T-helper 2 cell (primary cell): ENCODE measurements at places on chromosomes 11 and 22.

DNA sequence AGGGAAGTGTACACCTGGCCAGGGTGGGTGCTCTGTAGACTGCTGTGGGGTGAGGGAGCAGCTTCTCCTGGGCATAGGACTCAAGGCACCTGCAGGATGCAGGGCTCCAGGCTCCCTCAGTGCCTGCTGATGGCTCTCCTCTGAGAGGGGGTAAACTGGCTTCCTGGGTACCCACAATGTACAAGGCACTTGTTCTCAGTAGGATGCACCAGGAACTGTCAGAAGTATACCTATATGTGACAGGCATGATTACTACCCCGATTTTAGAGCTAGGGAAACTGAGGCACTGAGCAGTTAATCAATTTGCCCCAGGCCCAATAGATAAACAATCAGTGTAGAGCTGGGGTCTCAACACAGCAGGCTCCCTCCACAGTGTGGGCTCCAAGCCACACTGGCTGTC lies 31.4 kb upstream of the GNAZ start:
- DNase-seq: no peak

DNA sequence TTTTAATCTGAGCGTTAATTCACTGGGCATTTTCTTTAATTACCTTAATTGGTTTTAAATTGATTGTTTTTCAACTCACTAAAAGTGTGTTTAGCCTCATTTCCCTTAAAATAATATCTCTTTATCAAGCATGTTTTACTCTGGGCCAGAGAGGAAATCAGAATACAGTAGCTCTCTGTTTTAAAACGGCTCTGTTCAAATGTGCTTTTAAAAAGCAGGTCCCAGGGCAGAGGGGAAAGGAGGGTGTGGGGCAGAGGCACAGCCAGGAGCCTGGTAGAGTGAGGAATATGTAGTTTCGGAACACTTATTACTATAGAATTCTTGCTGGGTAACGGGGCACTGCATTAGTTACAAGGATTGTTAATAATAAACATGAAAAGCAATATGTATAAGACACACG lies 47.6 kb downstream of the FBXO7 start:
- no peak for DNase-seq

- no peak for DNase-seq
Observed at GRCh38 chr11:12008790-12009616, 577 bp upstream of the DKK3 start.

DNA sequence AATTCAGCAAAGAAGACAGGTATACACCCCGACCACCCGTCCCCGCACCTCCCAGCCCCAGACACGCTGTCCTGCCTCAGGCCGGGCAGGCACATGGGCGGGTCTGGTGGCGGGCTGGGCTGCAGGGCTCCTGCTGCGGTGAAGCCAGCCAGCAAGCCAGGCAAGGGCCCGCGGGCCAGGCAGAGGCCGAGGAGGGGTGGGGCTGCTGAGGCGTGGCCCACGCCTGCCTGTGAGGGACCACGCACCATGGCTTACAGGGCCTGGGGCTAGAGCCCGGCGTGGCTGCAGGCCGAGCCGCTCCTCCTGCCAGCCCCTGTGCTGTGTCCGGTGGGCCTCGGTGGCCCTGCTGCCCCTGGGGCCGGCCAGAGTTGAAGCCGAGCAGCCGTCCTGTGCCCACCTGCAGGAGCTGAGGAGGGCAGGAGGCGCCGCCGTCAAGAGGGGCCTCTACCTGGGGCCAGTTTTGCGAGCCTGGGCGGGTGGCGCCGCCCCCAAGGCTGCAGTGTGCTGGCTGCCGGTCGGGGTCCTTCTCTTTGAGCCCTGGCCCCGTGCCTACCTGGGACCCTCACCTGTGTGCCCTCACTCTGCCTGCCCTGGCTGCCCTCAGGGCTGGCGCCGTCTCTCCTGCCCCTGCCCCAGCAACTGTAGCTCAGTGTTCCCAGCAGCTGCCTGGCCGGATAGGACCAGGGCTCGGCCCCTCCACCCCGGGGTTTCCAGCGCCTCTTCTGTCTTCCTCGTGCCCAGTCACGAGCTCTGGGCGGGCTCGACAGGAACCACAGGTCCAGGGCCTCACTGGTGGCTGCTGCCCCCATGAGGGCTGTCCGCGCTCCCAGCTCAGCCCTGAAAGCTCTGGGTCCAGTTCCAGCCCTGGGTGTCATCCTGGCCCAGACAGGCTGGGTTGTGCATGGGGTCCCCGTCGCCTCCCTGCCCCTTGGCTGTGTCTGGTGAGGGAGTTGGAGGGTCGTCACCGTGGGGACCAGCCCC lies 38.4 kb downstream of the MOB2 start:
- DNase-seq: no peak

DNA sequence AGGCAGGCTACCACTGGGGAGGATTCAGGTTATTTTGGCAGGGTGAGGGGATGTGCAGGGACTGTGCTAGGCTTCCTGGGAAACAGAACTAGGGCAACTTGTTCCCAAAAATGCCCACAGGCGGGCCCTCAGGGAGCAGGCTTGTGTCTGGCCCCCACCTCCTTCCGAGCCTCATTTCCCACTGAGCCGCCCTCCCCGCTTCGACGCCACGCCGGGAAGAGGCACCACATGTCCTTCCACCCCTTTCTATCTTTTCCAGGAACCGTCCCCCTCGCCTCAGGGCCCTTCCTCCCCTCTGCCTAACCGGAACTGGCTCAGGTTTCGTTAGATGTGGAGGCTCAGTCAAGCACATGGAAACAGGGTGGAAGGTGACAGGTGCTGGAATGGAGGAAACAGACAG lies 9.4 kb upstream of the CHADL start:
- DNase-seq: no peak

DNA sequence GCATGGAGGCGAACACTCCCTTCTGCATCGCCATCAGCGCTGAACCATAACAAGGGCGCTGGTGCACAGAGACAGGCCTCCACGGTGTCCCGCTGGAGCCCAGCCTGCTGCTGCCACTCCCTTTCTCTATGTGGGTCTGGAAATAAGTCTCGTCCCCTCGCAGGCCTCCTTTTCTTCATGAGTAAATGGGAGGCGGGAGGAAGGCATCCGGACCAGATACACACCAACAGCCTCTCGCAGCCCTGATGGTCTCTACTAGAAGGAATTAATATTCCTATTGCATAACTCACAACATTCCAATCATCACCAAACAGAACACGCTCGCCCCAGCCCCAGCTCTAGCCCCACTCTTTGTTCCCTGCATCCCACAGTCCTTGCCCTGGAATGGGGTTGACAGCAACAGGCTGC lies 14.9 kb downstream of the RASD2 start:
- no peak for DNase-seq

- DNase-seq: no peak
Observed at GRCh38 chr11:79439886-79440570, 802 bp downstream of the TENM4 start.

GRCh38 chr11:82639251-82639650 lies 94.4 kb downstream of the FAM181B start:
- DNase-seq: no peak

- no peak for DNase-seq
Observed at GRCh38 chr11:72764503-72764902, 12.3 kb upstream of the ARAP1 start.

DNA sequence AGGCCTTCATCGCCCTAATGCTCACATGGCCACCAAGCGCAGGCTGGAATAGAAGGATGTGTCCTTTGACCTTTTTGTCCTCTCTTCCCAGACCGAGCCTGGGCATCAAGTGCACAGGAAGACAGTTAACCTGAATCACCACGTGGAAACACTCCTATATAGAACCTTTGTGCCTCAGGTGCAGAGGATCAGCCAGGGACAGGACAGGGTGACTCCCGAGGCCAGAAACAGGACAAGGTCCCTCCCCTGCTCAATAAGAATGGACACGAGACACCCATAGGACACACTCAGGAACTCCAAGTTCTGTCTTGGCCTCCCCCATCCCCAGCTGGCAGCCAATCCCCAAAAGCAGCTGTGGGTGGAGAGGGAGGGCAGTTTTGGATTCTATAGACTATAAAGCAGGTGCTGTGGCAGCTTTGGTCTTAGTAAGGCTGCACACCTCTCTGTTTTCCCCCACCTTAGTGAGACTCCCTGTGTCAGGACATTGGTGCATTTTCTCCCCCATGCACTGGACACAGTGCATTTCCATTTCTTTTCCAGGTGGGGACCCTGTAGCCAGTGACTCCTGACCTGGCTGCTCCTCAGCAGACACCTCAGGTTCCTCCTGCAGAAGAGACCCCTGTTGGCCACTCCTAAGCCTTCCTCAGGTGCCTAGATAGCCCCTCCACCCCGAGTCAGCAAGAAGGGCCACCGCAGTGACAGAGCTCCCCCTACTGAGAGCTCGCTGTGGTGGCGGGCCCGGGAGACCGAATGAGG lies 43.6 kb upstream of the POU2AF1 start:
- no peak for DNase-seq

DNA sequence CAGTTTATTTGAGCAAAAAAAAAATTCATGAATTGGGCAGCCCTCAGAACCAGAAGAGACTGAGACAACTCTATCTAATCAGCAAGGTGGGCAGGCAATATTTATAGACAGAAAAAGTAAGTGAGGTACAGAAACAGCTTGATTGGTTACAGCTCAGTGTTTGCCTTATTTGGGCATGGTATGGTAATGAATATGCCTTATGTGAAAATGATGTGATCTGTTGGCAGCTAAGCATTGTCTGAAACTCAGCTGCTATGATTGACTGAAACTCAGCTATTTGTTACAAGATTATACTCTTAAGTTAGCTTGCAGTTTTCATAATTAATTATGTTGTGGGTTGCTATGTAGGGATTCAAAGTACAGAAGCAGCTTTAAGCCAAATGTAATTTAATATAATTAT lies 127.6 kb downstream of the CNTN5 start:
- no peak for DNase-seq

GRCh38 chr11:35875466-35875865 lies 68.4 kb upstream of the LDLRAD3 start:
- no peak for DNase-seq

DNA sequence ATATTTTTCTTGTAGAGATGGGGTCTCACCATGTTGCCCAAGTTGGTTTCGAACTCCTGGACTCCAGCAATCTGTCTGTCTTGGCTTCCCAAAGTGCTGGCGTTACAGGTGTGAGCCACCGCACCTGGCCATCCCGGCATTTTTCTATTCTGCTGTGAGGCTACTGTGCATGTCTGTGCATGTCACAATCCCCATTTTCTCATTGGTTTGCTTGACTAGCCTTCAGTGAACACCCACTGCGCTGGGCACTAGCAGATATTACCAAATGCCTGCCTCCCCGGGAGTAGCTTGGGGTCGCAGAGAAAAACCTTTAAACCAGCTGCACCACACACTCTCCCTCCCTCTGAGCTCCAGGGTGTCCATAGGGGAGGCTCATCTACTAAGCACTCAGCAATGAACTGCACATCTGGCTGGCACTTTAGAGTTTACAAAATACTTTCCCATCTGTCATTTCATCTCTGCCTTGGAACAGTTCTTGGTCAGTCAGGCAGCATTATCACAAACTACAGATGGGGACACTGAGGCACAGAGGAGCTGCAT lies 4.9 kb downstream of the CSNK1E start:
- no peak for DNase-seq

DNA sequence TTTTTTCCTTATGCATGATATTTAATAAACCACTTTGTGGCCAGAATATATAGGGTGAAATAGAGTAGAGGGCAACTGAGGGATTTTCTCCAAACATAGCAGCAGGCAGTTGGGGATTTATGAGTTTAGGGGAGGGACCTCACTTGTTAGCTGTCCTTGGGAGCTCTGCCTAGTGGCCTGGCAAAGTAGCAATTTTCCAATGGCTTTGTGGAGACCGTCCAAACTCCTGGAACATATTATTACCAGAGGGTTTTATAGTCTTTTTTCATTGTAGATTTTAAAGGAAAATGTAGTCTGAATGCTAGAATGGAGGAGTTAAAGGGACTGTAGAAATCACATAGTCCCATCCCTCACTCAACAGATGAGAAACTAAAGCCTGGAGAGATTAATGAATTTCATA lies 32.3 kb downstream of the AMOTL1 start:
- DNase-seq: no peak

GRCh38 chr22:25540166-25540907 lies 24.1 kb upstream of the GRK3 start:
- DNase-seq: no peak

DNA sequence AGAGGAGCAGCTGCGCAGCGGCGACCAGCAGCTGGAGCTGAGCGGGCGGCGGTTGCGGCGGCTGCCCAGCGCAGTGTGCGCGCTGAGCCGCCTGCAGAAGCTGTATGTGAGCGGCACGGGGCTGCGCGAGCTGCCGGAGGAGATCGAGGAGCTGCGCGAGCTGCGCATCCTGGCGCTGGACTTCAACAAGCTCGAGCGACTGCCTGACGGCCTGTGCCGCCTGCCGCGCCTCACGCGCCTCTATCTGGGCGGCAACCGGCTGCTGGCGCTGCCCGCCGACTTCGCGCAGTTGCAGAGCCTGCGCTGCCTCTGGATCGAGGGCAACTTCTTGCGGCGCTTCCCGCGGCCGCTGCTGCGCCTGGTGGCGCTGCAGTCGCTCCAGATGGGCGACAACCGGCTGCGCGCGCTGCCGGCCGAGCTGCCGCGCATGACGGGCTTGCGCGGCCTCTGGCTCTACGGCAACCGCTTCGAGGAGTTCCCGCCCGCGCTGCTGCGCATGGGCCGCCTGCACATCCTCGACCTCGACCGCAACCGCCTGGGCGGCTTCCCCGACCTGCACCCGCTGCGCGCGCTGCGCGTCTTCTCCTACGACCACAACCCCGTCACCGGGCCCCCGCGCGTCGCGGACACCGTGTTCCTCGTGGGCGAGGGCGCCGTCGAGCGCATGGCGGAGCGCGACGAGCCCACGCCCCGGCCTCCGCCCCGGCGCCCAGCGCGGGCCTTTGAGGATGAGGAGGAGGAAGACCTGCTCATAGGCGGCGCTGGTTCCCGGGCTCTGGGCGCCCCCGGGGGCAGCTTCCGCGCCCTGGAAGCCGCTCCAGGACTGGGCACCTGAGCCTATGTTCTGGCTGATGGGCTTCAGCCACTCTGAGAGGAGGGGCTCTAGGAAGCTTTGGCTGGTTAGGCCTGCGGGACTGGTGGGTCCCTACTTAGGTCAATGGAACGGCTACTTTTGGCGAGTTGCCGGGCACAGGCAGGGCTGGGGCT lies 787 bp downstream of the LRRC10B start:
- peak; percentile 39 for DNase-seq

DNA sequence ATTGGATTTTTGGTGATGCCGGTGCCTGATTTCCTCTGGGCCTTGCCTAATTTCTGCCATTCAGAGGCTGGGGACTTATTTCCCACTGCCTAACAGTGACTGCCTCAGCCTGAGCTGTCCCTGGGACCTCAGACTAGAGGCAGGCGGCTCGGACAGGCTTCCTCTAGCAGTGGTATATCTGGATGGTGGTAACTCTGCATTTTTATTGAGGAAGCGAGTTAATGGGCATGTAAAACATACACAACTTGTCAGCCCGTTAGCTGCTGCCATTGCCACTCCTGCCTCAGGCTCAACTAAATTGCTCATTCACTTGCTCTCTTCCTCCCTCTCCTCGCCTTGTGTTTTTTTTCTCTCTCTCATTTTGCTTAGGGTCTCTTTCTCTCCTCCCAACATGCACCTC lies 561.6 kb downstream of the BUD13 start:
- no peak for DNase-seq

DNA sequence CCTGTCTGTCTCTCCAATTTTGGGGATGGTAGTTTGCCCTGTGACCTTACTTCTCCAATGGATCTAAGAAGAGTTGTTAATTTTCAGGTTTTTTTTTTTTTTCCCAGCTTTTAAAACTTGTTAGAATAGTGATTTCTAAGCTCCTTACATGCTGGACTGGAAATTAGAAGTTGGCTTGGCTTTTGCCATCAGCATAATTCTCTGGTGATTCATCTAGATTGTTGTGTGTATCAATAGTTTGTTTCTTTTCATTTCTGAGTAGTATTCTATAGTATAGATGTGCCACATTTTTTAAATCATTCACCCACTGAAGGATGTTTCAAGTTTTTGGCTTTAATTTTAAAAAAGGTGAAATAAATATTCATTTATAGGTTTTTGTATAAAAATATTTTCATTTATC lies 51.4 kb downstream of the ADAMTS15 start:
- DNase-seq: no peak
